ENCODE measurements at places on chromosomes 2 and 18.

- DNase-seq, result peak; percentile 44
These were observed 39.2 kb downstream of the ABCG8 start for GRCh38 chr2:43877782-43878464.

DNA sequence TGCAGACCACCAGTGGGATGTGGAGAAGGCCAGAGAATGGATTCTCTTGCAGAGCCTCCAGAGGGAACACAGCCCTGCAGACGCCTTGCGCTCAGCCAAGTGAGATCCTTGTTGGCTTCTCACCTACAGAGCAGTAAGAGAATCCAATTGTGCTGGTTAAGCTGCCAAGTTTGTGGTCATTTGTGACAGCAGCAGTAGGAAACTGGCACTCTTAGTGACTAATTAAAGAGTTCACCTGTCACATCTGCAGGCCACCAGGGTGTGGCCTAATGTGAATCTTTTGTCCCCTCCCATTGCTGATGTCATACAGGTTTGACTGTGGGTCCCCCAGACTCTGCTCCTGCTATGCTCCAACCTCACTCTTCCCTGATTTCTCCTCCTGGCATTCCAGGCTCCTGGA is 235.9 kb downstream of the TFCP2L1 start:
- no peak for DNase-seq

DNA sequence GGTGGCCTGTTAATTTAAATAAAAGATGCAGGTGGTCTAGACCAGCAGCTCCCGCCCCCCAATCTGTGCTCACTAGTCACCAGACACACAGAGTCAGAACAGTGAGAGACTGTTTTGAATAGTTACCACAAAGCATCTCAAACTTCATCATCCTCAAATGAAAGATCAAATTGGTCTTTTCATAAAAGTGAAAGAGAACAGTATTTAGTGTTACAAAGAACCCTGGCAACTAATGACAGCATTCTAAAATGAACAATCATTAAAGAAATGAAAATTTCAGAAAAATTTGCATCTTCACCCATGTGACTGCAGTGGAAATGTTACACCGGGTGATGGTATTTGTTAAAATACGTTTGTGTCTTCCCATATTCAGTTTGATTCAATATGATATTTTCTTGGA is 65.5 kb upstream of the PMAIP1 start:
- no peak for DNase-seq

GRCh38 chr2:48529676-48530032 is 300 bp upstream of the STON1 start:
- DNase-seq, result no peak

GRCh38 chr2:165161510-165161909 is 42.3 kb downstream of the SCN3A start:
- peak; percentile 65 for DNase-seq

DNA sequence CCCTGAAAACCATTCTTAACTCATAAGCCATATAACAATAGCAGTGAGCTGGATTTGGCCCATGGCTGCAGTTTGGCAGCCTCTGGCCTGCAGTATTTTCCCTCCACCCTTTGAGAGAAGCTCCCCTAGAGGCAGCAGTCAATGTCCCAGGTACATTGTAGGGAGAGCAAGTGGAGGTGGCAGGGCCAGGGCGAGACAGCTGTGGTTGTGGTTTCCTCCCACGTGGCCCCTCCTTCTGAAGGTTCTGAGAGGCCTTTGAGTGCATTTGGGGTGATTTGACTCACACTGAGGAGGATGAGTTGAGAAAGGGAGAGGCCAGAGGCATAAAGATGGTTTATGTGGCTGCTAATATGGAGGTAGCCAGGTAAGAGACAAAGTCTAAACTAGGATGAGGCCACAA is 45.5 kb upstream of the LDAH start:
- DNase-seq, result no peak

- DNase-seq, result peak; percentile 79
These were observed 42.0 kb downstream of the ZFP36L2 start for GRCh38 chr2:43184339-43184895.

GRCh38 chr18:42229211-42230210 is 274.5 kb downstream of the PIK3C3 start:
- DNase-seq, result no peak

DNA sequence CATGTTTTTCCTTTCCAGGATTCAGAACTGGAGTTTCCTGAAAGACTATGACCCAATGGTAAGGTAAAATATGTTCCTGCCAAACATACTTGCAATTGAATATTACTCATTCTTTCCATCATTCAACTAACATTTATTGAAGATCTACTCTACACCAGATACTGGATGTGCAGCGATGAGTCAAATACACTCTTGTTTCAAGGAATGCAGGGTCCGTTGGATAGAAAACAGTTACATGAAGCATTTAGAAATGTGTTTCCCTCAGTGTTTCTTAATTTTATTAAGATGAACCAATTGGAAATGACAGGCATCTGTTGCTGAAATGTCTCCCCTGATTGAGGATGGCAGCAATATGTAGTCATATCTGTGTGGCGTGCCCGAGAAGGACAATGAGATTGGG is 14.8 kb upstream of the SLC66A3 start:
- peak; percentile 75 for DNase-seq

DNA sequence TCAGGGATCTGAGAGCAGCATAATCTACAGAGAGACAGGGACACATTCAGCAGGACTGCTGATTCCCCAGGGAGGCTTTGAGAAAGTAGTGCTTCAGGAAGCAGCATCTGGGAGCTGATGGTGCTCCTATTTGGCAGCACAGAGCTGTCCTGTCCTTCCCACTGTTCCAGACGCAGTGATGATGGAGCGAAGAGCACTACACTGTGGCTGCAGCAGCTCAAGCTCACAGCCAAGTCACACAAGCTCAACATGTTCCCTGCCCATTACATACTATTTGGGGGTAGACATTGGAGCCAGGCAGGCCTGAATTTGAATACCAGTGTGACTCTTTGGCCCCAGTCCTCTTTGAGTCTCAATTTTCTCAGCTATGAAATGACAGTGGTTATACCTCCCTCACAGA is 15.2 kb upstream of the GALM start:
- no peak for DNase-seq

DNA sequence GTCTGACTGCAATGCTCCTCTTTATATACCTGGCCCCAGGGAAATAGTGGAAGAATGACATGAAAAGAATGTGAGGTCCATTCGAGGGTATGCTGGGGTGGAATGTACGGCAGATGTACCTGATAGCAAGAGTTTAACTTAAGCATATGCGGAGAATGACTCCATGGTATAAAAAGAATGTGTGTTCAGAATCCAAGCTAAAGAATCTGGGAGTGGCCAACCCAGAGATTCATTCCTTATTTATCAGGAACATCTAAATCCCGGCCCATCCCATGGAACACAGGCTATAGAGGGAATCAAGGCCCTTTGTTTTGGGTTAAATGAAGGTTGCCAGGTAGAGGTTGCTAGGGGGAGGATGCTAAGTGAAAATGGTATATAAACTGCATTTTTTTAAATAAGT is 150.0 kb downstream of the ZNF385B start:
- DNase-seq, result peak; percentile 9

All from fibroblast of skin of right biceps (primary cell).